ENCODE measurements at places on chromosomes 16 and 17. TPM values are rescaled to one million over a fixed set of nuclear protein-coding genes. Genes with fewer than 3 reads are reported as not detected.
A peak's percentile ranks its signal among the peaks of the same experiment; 100 is the strongest.

The TRPV3 gene
- total RNA-seq = 0.51 TPM

The CKLF gene
- total RNA-seq = 159 TPM

The CEP112 gene
- 1.3 TPM for total RNA-seq

The SPECC1 gene
- 11.1 TPM for total RNA-seq

The CPHXL2 gene
- total RNA-seq = not detected

The CDR2L gene
- total RNA-seq = 1.3 TPM

DNA sequence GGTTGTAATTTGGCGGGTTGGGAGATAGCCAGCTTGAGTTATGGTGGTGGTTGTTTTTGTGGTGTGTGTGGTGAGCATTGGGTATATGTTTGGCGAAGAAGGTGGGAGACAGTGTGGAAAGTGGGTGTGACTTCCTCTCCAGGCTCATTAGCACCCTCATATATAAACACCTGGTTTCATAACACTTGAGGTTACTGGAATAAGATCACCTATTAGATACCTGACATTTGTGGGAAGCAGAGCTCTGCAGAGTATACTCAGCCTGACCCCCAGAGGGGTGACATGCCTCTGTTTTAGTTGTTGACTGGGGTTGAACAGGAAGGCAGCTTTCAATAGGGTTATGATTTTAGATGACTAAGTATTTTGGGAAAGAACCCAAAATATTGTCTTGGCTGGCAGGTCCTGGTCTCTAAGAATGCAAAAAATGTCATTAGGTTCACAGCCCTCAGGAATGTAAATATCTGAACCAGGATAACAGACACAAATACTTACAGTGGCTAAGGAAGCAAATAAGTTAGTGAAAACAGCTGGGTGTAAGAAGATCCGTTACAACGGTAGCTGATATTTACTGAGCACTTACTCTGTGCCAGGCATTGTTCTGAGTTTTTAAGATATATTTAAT lies 18.3 kb upstream of the EFCAB13 start:
- peaks cover 3% of the 10 kb centered on the region for H3K36me3 ChIP-seq
- H3K27me3 ChIP-seq = peaks cover 14% of the 10 kb centered on the region
- DNase-seq = no peak
- H3K4me3 ChIP-seq = no peak overlapping the region
- peaks cover 14% of the 10 kb centered on the region for H3K4me1 ChIP-seq

- H3K4me3 ChIP-seq = no peak overlapping the region
- H3K27ac ChIP-seq = no peak overlapping the region
- no peaks in the 10 kb centered on the region for H3K36me3 ChIP-seq
- peaks cover 20% of the 10 kb centered on the region for H3K27me3 ChIP-seq
- H3K4me1 ChIP-seq = peaks cover 6% of the 10 kb centered on the region
Observed at GRCh38 chr17:32936186-32936893, 8.4 kb downstream of the TMEM98 start.

DNA sequence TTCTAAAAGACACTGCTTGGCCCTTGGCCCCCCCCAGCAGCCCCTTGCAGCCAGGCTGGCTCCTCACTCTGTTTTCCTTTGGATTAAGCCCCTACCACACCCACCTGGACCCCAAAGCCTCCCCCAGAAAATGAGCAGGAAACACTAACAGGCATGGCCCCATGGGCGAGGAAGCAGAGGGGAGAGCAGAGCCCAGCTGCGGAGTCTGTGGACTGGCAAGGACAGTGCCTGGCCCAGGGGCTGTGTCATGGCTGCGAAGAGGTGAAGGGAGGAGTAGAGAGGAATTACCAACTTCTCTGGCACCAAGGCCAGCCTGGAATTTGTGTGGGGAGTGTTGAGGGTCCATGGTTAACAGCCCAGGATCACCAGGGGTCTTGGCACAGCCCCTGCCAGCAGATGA lies 47.4 kb downstream of the MRC2 start:
- peaks cover 8% of the 10 kb centered on the region for H3K27me3 ChIP-seq
- no peak for DNase-seq

- peaks cover 22% of the 10 kb centered on the region for H3K36me3 ChIP-seq
- H3K4me3 ChIP-seq = peak overlapping the region; percentile 99
- H3K4me1 ChIP-seq = peaks cover 42% of the 10 kb centered on the region
- H3K27ac ChIP-seq = peak overlapping the region; percentile 99
Observed at GRCh38 chr17:7932483-7932891, 481 bp downstream of the CNTROB start.

GRCh38 chr16:31453255-31454204 lies 5.8 kb upstream of the ARMC5 start:
- no peaks in the 10 kb centered on the region for H3K27me3 ChIP-seq
- no peak for DNase-seq
- H3K27ac ChIP-seq = peak overlapping the region; percentile 9
- H3K36me3 ChIP-seq = peaks cover 21% of the 10 kb centered on the region
- no peak overlapping the region for H3K4me3 ChIP-seq
- H3K4me1 ChIP-seq = peaks cover 36% of the 10 kb centered on the region

DNA sequence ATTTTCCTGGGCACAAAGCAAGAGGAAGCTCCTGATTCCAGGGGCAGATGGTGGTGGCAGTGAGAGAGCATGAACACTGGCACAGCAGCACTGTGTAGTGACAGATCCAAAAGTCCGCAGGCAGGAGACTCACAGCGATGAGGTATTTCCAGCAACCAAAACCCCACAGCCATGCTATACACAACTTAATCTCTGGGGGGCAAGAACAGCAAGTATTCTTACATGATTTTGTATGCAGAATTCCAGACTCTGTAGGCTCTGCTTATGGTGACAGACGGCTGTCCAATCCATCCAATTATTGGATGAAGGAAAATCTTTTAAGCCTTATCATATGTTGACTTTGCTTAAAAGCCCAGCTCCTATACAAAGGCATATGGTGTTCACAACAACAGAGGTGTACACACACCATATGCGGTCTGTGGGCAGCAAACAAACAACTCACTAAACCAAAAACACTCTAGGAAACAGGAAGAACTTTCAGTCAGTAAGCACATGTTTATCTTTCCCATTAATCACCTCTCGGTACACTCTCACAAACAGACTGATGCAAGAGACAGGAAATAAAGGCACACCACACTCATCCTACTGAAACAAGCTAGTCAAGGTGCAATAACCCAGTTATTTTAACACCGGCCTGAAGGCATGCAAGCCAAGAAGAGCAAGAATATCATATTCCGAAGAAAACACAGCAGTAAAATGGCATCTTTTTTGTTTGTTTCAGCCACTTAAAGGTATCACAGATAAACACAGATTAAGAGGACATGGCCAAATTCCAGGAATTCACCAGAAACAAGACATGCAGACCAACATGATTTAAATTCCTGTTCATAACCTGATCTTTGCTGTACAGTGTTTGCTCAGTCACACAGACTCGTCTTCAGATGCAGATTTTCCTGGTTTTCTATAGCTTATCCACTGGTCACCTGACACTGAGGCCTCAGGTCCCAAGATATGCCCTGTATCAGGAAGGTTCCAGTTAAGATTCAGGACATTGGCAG lies 47.8 kb downstream of the ERN1 start:
- no peak overlapping the region for H3K27ac ChIP-seq
- H3K4me1 ChIP-seq = peaks cover 8% of the 10 kb centered on the region
- no peaks in the 10 kb centered on the region for H3K27me3 ChIP-seq
- H3K36me3 ChIP-seq = peaks cover 32% of the 10 kb centered on the region

DNA sequence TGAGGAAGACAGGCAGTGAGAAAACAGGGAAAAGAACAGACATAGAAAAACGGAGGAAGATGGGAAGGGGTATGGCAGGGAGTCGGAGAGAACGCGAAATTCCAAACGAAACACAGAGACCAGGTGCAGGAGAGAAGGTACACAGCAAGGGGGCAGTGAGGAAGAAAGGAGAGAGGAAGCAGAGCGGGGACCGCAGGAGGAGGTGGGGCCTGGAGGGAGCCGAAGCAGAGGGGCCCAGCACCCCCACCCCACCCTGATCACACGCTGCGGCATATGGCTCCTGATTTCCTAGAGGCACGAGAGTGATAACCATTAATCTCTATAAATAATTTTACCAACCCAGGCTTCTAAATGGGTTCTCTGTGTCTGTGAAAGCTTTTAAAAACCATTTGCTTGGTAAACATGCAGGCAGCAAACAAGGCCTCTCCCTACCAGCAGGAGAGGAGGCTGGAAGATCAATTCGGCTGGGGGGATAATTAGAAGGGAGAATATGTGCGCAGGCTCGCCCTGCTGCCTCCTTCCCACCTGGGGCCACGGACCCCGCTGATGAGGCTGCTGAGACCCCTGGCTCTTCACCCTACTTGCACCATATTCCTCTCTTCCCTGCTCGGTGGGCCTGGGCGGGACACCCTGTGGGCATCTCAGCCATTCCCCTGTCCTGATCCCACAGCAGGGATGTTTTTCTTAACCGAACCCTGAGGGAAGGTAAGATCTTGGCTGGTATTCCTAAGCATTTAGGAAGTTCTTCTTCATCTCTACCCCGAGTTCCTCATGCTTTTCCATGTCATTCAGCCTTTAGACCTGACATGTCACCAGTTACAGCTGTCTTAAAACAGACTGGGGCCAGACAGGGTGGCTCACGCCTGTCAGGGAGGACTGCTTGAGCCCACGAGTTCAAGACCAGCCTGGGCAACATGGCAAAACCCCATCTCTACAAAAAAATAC lies 86.7 kb downstream of the TMEM132E start:
- H3K27ac ChIP-seq = no peak overlapping the region
- peaks cover 2% of the 10 kb centered on the region for H3K27me3 ChIP-seq
- no peak for DNase-seq
- no peaks in the 10 kb centered on the region for H3K4me1 ChIP-seq
- no peak overlapping the region for H3K4me3 ChIP-seq
- H3K36me3 ChIP-seq = no peaks in the 10 kb centered on the region

GRCh38 chr16:72997141-72997542 lies 50.8 kb downstream of the ZFHX3 start:
- DNase-seq = no peak
- H3K36me3 ChIP-seq = no peaks in the 10 kb centered on the region
- H3K27ac ChIP-seq = no peak overlapping the region
- no peaks in the 10 kb centered on the region for H3K4me1 ChIP-seq
- no peak overlapping the region for H3K4me3 ChIP-seq
- no peaks in the 10 kb centered on the region for H3K27me3 ChIP-seq

DNA sequence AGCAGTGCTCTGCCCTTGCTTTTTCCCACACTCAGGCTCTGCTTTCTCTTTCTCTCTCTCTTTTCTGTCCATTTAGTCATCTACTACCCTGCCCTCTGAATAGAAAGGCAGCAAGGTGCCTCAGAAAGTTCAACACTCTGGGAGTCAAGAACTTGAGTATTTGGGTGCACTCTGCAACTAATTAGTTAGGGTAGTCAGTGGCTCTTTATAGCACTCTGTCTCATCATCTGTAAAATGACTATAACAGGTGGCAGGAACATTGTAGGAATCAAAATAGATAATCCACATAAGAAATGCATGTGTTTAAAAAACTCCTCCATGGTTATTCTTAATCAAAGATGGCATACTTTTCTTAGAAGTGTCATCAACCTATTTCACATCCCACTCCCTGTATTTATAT lies 7.2 kb downstream of the OR2C1 start:
- peaks cover 2% of the 10 kb centered on the region for H3K36me3 ChIP-seq
- no peak overlapping the region for H3K4me3 ChIP-seq
- no peak for DNase-seq
- no peak overlapping the region for H3K27ac ChIP-seq
- peaks cover 2% of the 10 kb centered on the region for H3K27me3 ChIP-seq

DNA sequence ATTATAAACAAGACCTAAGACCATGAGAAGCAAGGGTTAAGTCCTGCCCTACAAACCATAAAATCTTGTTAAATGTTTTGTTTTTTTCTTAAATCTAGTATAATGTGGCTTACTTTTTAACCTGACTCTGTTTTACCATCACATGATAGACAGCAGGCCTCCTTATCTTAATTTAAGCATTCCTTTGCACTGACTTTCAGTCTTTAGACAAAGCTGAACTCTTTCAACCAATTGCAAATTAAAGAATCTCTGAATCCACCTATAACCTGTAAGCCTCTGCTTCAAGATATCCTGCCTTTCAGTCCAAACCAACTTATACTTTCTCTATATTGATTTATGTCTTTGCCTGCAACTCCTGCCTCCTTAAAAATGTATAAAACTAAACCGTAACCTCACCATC lies 478.5 kb downstream of the GRIN2A start:
- DNase-seq = no peak
- H3K4me3 ChIP-seq = no peak overlapping the region
- no peak overlapping the region for H3K27ac ChIP-seq

DNA sequence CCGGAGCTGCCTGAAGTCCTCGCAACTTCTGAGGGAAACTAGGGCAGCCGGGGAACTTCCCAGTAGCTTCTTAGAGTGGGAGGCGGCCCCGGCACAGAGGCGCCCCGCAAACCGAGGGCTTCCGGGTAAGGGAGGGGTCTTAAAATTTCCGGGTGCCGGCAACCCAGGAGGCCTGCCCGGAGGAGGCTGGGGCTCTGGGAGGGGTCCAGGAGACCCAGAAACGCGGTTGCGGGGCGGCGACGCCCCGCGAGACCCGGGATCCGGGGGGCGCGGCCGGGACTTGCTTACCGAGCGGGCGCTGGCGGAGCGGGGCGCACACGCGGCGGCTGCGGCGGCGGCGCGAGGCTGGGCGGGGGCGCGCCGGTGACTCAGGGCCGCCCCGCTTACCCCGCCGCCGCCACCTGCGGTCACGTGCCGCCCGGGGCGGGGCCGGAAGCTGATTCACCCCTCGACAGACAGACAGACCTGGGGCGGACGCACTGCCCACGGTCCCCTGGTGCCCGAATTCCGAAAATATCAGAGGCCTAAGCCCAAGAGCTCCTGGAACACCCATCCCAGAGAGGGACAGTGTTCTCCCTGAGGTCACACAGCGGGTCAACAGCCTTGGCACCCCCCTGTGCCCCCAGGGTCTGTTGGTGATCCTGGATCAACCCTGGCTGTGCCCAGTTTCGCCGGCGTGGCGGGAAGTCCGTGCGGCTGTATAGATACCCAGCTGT lies at the start of gene FAM83G:
FAM83G (minus strand) TSS at position 344 of the 716 bp plus-strand sequence. CDS start 723 bp downstream, outside the sequence.
- H3K27ac ChIP-seq = peak within 1 kb of the TSS; percentile 84
- peak; percentile 76 for DNase-seq
- H3K36me3 ChIP-seq = peaks cover 6% of the 10 kb centered on the region
